ENCODE measurements at places on chromosomes 5 and 9.

DNA sequence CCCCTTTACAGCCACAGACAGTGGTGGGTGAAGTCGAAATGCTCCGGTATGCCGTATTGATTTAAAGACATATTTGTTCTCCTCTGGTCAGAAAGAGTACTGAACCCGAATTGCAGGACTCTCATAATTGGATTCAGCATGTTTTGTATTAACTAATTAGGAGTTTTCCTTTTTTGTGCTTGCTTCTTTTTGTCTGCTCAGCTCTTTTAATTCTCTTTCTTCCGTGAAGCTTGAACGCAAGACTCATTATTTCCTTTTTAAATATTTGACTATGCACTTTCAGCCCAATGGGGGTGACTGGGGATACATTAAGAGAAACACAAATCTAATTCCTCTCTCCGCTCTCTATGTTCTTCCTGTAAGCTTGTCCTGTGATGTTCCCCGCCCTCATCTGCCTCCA lies 246.6 kb upstream of the IRX2 start:
- no peak for DNase-seq

DNA sequence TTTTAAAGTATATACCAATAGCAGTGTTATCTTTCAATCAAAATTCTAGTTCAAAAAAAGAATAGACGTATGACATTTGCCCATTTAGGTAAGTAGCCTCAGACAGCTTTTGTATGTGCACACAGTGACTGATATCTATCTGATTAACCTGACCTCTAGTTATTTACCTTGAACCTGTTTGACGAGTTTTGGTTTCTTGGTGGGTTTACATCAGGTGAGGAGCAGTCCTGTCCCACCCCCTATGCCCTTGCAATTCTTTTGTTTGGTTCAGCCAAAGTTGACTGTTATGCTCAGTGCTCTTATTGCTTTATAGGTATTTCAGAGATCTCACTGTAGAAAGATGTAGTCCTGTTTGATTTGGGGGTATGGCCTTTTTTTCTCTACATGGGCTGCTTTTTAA lies 147.2 kb downstream of the ISOC1 start:
- no peak for DNase-seq

GRCh38 chr5:128469912-128470311 lies 68.1 kb downstream of the FBN2 start:
- no peak for DNase-seq

- no peak for DNase-seq
Measured at GRCh38 chr5:42923710-42924109, 112.0 kb upstream of the SELENOP start.

- DNase-seq: no peak
Measured at GRCh38 chr9:127844821-127845359, 9.6 kb downstream of the ENG start.

- no peak for DNase-seq
Measured at GRCh38 chr5:35963381-35963843, 25.0 kb upstream of the CAPSL start.

- peak; percentile 3 for DNase-seq
Measured at GRCh38 chr5:135360278-135361274, 38.5 kb downstream of the MACROH2A1 start.

DNA sequence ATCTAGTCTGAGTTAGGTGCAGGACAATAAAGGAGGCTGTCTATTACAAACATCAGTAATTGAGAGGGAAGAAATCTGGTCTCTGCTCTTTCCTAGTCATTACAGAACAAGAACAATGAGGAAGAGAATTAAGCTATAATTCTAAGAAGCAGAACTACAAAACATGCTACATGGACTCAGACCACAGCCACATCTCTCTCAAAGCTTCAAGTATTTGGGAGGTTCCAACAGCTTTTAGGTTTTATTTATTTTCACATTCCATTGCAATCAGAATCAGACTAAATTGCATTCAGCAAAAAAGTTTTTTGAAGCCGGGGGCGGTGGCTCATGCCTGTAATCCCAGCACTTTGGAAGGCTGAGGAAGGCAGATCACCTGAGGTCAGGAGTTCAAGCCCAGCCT lies 1.1 kb upstream of the GRPEL2 start:
- DNase-seq: no peak

DNA sequence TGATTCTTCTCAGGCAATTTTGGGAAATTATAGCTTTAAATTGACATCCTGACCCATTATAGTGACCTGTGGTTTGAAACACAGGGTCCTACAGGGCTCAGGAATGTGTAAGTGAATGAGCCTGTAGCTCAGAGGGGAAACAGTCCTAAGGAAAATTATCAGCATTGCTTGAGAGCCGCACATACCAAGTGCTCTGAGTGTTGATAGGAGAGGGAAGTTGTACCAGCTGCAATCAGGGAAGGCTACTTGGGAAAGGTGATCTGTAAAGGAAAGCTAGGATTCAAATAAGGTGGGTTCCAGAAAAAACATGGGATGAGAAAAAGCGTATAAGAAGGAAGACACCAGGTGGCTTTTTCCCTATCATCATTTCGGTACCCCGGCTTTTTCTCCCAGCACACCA lies 4.4 kb upstream of the SLC25A51 start:
- no peak for DNase-seq

- no peak for DNase-seq
Measured at GRCh38 chr5:150422075-150422474, 9.4 kb upstream of the CD74 start.

GRCh38 chr9:15512204-15512603 lies 1.4 kb upstream of the PSIP1 start:
- no peak for DNase-seq

- no peak for DNase-seq
Measured at GRCh38 chr9:135669616-135670285, 6.6 kb downstream of the LCN9 start.

- no peak for DNase-seq
Measured at GRCh38 chr5:11890777-11891176, 13.5 kb downstream of the CTNND2 start.

DNA sequence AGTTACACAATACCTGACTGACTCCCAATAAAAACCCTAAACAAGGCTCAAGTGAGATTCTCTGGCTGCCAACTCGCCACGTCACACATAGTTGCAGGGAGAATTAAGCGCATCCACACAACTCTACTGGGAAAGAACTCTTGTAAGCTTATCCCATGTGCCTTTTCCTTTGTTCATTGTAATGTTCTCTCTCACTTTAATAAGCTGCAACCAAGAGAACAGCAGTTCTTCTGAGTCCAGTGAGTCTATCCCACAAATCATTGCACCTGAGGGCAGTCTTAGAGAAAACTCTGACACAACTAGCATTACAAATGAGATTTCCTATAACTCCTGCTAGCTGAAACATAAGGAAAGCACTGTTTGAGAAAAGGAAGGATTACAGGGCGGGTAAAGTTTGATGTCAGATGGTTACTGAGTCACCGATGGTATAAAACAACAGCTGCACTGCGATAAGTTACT lies 27.4 kb downstream of the CENPK start:
- no peak for DNase-seq

Data from bone marrow (tissue), 2 donors.